ENCODE measurements at places on chromosomes 11 and 22.

- DNase-seq: no peak
Observed at GRCh38 chr11:114077482-114078305, 18.2 kb downstream of the ZBTB16 start.

- DNase-seq: no peak
Observed at GRCh38 chr11:43797337-43797736, 83.3 kb upstream of the ALKBH3 start.

GRCh38 chr11:57885298-57886050 lies 123.9 kb downstream of the CTNND1 start:
- DNase-seq: no peak

GRCh38 chr22:24498824-24499223 lies 3.7 kb downstream of the UPB1 start:
- no peak for DNase-seq

- DNase-seq: no peak
Observed at GRCh38 chr22:44026066-44026629, 2.0 kb downstream of the PARVB start.

DNA sequence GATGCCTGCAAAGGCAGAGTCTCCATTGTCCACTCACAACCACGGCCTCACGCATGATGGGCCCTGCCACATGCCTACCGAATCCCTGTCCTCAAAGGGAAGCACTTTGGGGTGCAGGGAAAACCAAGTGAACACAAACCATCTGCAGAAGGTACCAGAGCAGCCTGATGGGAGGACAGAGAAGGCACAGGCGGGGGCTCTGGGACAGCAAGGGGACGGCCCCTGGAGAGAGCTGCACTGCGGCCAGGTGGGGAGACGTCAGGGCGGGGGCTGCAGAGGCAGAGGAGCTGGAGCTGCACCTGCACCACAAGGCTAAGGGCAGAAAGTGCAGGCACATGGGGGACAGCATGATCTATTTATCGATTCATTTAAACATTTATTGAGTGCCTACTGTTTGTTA lies 1056.0 kb downstream of the TBC1D22A start:
- DNase-seq: no peak

GRCh38 chr22:25013607-25014006 lies 61.1 kb downstream of the KIAA1671 start:
- no peak for DNase-seq

- no peak for DNase-seq
Observed at GRCh38 chr22:50729391-50730012, 8.5 kb upstream of the ACR start.

- DNase-seq: no peak
Observed at GRCh38 chr11:16795146-16795545, 56.7 kb downstream of the C11orf58 start.
